ENCODE measurements at places on chromosomes 6 and 20. TPM values are rescaled to one million over a fixed set of nuclear protein-coding genes. Genes with fewer than 3 reads are reported as not detected.

GRCh38 chr20:9838378-9839295, at the start of gene PAK5:
Gene PAK5 (minus strand): TSS chr20:9839076. CDS start chr20:9644328, 194,748 bp downstream.
- DNase-seq = peak; percentile 46

DNA sequence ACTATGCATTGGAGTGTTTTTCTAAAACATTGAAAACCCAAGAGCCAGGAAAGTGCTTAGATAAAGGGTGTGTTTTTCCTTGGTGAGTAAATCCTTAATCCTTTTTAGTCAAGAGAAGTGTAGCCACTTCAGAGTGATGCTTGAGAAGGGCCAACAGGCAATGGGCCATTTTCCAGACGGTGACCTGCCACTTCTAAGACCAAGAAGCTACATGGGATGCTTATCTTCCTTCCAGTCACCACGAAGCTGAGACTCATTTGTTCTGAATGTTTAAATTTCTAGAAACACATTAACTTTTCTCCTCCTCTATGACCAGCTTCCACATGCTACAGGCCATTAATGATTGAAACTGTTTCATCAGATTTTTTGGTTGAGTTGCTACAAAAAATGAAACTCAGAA, 34.4 kb upstream of the NHSL1 start:
- no peak for DNase-seq

- peak; percentile 42 for DNase-seq
These were observed 92.0 kb upstream of the PRDM1 start for GRCh38 chr6:105994118-105994590.

DNA sequence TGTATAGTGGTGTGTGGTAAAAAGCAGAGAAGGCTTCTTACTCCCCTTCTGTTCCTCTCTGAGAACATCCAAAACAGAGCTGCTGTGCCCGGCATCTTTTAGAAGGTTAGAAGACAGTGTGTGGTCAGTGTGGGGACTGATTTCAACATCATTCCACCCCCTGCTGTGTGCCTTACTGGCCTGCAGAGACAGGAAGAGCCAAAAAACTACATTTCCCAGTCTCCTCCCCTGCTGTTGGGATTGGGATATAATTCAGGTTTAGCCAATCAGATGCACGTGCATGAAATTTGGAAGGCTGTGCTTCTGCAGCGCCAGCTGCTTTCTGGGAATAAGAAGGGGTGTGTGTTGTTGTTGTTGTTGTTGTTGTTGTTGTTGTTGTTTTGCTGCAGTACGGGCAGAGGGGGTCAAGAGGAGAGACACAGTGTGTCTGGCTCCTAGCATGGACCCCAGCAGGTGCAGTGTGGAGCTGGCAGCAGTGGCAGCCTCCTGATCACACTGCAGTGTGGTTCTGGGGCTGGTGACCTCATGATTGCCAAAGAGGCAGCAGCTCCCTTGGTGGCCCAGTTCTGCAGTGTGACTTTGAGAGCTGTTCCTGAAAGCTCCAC, 74.7 kb downstream of the MRPL14 start:
- DNase-seq = peak; percentile 78

DNA sequence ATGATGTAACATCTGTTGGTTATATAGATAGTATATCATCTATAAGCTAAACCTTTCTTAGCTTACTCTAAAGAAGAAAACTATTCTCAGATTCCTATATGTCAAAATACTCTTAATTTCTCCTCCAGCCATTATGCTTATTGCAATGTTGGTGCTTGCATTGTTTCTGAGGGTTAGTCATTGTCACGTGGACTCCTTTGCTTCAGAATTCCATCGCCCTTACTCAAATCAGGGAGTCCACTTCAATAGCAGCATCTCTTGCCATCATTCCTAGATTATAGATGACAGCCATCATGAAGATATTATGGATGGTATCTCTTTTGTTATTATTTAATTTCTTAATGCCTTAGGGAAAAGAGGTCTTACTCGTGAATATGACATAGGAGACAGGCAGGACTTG, 776.1 kb downstream of the TENT5A start:
- DNase-seq = no peak

DNA sequence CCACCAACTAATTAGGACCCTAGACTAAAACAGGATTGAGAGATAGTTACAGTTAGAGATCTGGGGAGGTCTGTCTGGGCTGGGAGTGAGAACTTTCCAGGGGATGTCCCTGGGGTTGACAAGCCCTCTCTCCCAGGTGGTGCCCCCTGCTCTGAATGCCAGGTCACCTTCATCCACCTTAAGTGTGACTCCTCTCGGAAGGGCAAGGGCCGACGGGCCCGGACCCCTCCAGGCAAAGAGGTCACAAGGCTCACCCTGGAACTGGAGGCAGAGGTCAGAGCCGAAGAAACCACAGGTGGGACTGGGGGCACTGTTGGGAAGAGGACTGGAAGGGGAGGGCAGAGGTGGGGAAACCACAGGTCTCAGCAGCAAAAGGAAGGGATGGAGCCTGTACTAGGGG, 17.0 kb upstream of the ZNF76 start:
- no peak for DNase-seq

GRCh38 chr6:144297511-144298100, 12.5 kb downstream of the UTRN start:
- peak; percentile 87 for DNase-seq

Gene ADAM33
- 29.4 TPM for polyA plus RNA-seq

Gene C4A
- 25.2 TPM for polyA plus RNA-seq

Gene RSPO3
- 0.85 TPM for polyA plus RNA-seq

Data from fibroblast of lung (primary cell).